ENCODE measurements at places on chromosomes 5 and 9.

GRCh38 chr9:113687680-113688371 lies 188.3 kb upstream of the ZNF618 start:
- DNase-seq: no peak

DNA sequence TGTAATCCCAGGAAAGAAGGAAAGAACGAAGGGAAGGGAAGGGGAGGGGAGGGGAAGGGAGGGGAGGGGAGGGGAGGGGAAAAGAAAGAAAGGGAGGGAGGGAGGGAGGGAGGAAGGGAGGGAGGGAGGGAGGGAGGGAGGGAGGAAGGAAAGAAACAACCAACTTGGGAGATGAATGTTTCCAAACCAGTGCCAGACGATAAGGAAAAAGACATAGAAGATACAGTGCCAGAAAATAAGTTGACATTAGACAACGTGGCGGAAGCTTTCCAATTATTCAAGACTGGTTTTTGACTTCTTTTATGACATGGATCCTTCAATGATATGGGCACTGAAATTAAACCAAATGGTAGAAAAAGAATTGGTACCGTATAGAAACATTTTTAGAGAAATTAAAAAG lies 181.2 kb upstream of the POU5F2 start:
- no peak for DNase-seq

DNA sequence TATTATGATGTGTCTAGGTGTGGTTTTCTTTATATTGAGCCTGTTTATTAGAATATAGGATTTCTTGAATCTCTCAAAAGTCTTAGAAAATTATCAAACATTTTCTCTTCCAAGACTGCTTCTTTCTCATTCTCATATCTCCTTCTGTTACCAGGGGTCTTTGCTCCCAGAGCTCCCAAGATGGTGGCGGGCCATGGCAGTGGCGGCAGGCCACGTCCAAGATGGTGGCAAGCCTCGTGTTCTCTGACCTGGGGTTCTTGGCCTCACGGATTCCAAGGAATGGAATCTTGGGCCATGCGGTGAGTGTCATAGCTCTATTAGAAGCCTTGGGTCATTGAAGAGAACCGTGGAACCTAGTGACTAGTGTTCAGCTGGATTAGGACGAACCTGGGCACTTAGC lies 248.9 kb downstream of the SMARCA2 start:
- no peak for DNase-seq

GRCh38 chr9:14768405-14769229 lies 46.1 kb upstream of the CER1 start:
- DNase-seq: no peak

GRCh38 chr5:75260708-75261107 lies 24.0 kb upstream of the ANKRD31 start:
- no peak for DNase-seq

- no peak for DNase-seq
These were observed 237.2 kb upstream of the CTNND2 start for GRCh38 chr5:12141496-12141895.

DNA sequence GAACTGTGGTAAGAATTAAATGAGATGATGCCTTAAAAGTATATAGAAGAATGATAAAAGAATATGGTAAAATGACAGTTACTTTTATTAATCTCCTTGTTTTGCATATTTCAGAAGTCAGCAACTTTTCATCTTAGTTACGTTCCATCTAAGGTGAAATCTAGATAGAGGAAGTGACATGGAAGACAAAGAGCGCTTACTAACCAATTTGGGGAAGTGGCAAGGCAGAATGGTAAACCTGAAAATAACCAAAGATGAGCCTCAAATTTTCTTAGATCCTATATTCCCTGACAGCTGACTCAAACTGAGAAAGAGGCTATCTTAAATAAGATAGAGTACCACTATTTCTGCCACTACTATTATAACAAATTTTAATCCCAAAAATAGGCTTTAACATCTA lies 52.5 kb downstream of the FGF10 start:
- no peak for DNase-seq

DNA sequence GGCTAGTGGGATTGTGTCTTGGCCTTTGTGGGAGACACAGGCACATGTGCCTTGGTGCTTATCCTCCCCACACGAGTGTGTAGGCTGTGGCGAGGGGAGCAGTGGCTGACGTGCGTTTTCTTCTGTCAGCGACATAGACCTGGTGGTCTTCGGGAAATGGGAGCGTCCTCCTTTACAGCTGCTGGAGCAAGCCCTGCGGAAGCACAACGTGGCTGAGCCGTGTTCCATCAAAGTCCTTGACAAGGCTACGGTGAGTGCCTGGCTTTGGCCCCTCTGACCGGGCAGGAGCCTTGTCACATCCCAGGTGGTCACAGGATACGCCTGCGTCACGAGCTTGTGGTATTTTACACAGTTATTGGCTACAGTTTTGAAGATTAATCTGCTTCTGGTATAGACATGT lies 26.4 kb downstream of the TENT4A start:
- DNase-seq: no peak

- no peak for DNase-seq
These were observed 91.5 kb downstream of the GHR start for GRCh38 chr5:42514754-42515153.

DNA sequence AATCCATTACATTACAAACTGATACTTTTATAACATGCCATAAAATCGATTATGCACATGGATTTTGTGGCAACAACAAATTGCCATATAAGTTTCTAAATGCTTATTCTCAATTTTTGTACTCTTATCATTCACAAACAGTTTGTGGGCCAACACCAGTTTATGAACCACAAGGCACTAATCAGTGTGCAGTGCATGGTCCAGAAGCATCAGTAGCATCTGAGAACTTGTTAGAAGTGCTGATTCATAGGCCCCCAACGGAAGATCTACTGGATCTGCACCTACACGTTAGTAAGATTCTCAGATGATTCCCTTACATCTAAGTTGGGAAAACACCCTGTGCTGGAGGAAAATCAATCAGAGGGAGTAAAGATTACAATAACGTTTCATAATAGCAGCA lies 242.8 kb downstream of the TRPM3 start:
- no peak for DNase-seq

DNA sequence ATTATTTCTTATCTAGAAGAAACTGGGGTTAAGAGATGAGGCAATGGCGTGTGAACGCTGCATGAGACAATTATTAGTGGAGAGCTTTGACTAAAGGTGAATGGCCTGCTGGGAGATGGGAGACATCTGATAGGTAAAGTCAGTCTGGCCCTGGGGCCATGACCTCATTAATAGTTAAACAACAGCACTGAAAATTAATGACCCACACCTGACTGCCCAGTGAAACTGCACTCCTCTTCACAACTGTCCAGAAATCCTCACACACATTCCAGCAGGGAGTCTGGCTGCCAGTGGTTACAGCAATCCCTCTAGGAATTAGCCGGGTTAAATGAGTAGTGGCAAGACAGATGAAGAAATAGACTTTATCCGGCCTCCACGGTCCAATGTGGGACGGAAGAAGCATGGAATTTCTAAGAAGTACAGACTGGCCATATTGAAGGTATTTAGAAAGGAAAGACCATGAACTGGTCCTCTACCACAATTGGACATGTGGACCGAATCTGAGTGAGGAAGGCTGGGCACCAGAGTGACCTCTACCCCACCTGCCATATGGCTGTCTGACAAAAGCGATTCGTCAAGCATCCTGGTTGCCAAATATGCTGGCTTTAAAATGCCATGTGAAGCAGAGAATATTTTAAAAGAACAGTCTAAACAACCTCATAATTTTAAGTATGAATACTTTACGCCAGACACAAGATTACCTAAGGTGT lies 138.4 kb downstream of the EFNA5 start:
- DNase-seq: no peak

DNA sequence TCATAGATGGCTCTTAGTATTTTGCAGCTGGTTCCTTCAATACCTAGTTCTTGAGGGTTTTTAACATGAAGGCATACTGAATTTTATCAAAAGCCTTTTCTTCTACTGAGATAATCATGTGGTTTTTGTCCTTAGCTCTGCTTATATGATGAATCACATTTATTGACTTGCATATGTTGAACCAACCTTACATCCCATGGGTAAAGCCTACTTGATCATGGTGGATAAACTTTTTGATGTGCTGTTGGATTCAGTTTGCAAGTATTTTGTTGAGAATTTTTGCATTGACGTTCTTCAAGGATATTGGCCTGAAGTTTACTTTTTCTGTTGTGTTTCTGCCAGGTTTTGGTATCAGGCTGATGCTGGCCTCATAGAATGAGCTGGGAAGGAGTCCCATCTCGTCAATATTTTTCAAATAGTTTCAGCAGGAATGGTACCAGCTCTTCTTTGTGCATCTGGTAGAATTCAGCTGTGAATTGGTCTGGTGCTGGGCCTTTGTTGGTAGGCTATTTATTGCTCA lies 49.7 kb downstream of the YIPF5 start:
- DNase-seq: no peak

- no peak for DNase-seq
These were observed 78.0 kb downstream of the ARHGAP26 start for GRCh38 chr5:142847898-142848790.

DNA sequence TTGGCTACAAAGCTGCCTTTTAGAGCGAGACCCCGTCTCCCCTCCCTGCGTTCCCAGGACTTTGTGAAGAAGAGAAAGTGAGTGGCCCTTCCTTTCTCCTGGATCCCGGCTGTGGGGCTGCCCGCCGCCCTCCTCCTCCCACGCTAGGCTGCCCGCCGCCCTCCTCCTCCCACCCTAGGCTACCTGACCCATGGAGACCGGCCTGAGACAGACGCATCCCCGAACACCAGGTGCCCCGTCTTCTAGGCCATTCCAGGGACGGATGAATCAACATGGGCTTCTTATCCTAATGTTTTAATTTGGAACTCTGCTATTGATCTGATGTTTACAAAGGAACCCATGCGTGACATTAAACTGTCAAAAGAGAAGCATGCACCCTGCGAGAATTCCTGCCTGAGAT lies 117.3 kb upstream of the LPCAT1 start:
- no peak for DNase-seq

DNA sequence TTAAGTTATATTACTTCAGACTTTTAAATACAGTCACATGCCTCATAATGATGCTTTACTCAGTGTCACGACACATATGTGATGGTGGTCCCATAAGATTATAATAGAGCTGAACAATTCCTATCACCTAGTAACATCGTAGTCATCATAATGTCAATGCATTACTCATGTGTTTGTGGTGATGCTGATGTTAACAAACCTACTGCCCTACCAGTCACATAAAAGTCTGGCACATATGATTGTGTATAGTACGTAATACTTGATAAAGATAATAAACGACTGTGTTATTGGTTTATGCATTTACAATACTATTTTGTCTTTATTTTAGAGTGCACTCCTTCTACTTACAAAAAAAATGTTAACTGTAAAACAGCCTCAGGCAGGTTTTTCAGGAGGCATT lies 103.7 kb downstream of the PAM start:
- peak; percentile 34 for DNase-seq

DNA sequence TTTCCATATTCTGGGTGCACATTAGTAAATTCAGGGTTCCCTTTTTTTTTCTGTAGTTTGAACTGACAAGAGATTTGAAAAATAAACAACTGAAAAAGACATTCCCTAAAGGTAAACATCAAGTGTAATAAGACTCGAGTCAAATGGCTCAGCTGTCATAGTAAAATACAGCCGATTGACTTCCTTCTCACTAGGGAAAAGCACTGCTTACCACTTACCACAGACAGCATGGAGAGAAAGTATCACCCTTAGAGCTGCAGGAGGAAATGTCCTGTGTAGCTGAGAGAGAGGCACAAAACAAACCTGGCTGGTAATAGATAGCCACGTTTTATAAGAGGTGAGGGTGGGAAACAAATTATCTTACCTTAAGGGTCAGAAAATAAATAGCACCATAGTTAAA lies 12.1 kb upstream of the DMAC1 start:
- DNase-seq: no peak

GRCh38 chr9:104927912-104928740 lies at the start of gene ABCA1:
Gene ABCA1, minus strand, starts transcription at chr9:104928155. Its CDS starts 24,476 bp downstream, at chr9:104903679.
- DNase-seq: no peak

DNA sequence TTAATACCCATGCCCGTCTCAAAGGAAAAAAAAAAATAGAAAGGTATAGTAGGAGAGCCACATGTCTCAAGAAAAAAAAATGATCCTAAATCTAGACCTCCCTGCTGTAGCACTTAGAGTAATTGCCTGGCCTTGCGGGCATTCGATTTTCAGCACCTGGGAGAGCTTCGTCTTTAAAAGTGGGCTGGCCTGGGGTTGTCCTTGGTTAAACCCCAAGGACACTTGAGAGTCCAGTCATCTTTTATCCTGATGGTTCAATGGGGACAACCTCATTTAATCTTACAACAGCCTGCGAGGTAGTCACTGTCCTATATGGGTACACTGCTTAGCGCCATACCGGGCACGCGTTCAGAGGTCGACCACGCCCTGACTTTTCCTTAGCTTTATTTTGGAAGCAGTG lies 60.1 kb downstream of the MAT2B start:
- no peak for DNase-seq

DNA sequence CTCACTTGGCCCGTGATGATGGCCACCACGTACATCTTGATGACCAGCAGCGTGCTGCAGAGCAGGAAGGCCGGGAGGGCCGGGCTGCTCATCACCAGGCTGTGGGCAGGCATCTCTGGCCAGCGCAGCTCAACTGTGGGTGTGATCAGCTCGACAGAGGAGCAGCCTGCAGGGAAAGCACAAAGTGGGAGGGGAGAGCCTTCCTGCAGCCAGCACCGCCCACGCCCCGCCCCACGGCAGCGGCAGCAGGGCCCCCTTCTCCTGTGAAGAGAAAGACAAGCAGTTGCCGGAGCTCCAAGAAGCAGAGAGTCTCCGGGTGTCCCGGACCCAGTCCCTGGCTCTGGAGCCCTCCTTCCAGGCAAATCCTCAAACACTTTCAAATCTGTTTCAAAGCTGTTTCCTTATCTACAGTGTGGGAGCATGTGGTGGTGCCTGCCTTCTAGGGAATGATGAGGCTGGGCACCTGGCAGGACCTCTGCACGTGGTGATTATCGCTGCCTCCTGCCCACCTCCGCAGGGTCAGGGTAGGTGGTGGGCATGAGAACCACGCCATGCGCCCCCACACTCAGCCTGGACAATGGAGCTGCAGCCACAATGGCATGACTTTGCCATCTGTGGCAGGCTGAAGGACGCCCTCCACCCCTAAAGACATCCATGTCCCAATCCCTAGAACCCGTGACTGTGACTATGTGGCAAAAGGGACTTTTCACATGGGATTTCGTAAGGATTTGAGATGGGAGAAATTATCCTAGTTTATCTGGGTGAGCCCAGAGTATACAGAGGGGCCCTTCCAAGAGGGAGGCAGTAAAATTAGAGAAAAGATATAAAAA lies at the start of gene PTGES:
TSS of gene PTGES (minus strand) at position 143 of the 830 bp plus-strand sequence. CDS start at position 113, 30 bp downstream.
- DNase-seq: peak; percentile 54
